ENCODE measurements at places on chromosomes 7 and 10.

- no peak for DNase-seq
- H3K4me3 ChIP-seq = no peak overlapping the region
- no peaks in the 10 kb centered on the region for H3K36me3 ChIP-seq
- no peaks in the 10 kb centered on the region for H3K27me3 ChIP-seq
- no peak overlapping the region for H3K27ac ChIP-seq
- H3K4me1 ChIP-seq = no peaks in the 10 kb centered on the region
These were observed 29.0 kb downstream of the STEAP1B start for GRCh38 chr7:22470981-22471380.

GRCh38 chr7:108360058-108360800, 96.0 kb downstream of the NRCAM start:
- DNase-seq = no peak
- no peak overlapping the region for H3K27ac ChIP-seq
- H3K27me3 ChIP-seq = no peaks in the 10 kb centered on the region
- no peak overlapping the region for H3K4me3 ChIP-seq

GRCh38 chr7:24843821-24844434, 86.7 kb upstream of the GSDME start:
- H3K27me3 ChIP-seq = no peaks in the 10 kb centered on the region
- H3K27ac ChIP-seq = no peak overlapping the region
- H3K4me3 ChIP-seq = no peak overlapping the region
- no peak for DNase-seq
- H3K36me3 ChIP-seq = peaks cover 20% of the 10 kb centered on the region

- no peaks in the 10 kb centered on the region for H3K27me3 ChIP-seq
- H3K36me3 ChIP-seq = no peaks in the 10 kb centered on the region
- H3K4me1 ChIP-seq = peaks cover 14% of the 10 kb centered on the region
These were observed 166.2 kb downstream of the FAM107B start for GRCh38 chr10:14608381-14609001.

- no peak overlapping the region for H3K27ac ChIP-seq
- H3K36me3 ChIP-seq = peaks cover 56% of the 10 kb centered on the region
- DNase-seq = no peak
- no peaks in the 10 kb centered on the region for H3K4me1 ChIP-seq
These were observed 74.1 kb downstream of the RALA start for GRCh38 chr7:39697483-39697882.

DNA sequence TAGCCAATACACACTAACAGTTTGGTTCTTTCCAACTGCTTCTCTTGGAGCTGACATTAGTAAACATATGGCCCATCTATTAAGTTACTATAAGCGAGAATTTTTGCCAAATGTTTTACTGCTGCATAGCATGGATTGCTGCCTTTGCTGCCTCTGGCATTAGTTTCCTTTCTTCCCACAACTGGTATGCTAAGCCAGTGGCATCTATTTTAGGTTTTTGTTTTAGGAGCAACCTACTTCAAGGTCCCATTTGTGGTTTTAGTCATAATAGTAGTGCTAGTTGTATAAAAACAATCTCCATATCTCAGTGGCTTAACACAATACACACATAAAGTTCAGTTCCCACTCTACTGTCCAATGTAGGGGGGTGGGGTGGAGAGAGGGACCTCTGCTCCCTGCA, 25.9 kb upstream of the PANK1 start:
- DNase-seq = no peak
- no peak overlapping the region for H3K4me3 ChIP-seq
- H3K27me3 ChIP-seq = peaks cover 17% of the 10 kb centered on the region
- H3K4me1 ChIP-seq = no peaks in the 10 kb centered on the region

- no peaks in the 10 kb centered on the region for H3K36me3 ChIP-seq
- DNase-seq = no peak
- peaks cover 33% of the 10 kb centered on the region for H3K27me3 ChIP-seq
- no peak overlapping the region for H3K27ac ChIP-seq
These were observed 20.4 kb upstream of the GOT1 start for GRCh38 chr10:99450624-99451498.

DNA sequence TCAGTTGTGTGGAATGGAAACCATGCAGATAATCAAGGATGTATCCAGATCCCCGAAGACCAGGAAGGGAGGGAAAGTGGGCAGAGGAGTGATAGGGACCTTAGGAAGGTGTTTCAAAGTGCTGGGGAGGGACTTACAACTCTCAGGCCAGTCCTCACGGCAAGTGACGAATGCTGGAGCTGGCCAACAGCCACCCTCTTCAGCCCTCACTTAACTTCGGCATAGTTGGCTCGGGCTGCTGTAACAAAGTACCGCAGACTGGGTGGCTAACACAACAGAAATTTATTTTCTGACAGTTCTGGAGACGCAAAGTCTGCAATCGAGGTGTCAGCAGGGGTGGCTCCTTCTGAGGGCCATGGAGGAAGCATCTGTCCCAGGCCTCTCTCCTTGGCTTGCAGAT, 265.9 kb upstream of the YAE1 start:
- no peaks in the 10 kb centered on the region for H3K27me3 ChIP-seq
- H3K27ac ChIP-seq = no peak overlapping the region
- no peaks in the 10 kb centered on the region for H3K4me1 ChIP-seq
- no peaks in the 10 kb centered on the region for H3K36me3 ChIP-seq
- H3K4me3 ChIP-seq = no peak overlapping the region

GRCh38 chr7:70098133-70098561, 499.9 kb downstream of the AUTS2 start:
- H3K36me3 ChIP-seq = no peaks in the 10 kb centered on the region
- H3K27ac ChIP-seq = no peak overlapping the region
- no peak for DNase-seq
- no peaks in the 10 kb centered on the region for H3K4me1 ChIP-seq
- no peak overlapping the region for H3K4me3 ChIP-seq
- no peaks in the 10 kb centered on the region for H3K27me3 ChIP-seq

GRCh38 chr7:120806669-120807068, 51.3 kb downstream of the TSPAN12 start:
- no peak overlapping the region for H3K27ac ChIP-seq
- no peaks in the 10 kb centered on the region for H3K36me3 ChIP-seq
- no peak overlapping the region for H3K4me3 ChIP-seq
- no peak for DNase-seq
- no peaks in the 10 kb centered on the region for H3K4me1 ChIP-seq
- peaks cover 2% of the 10 kb centered on the region for H3K27me3 ChIP-seq

DNA sequence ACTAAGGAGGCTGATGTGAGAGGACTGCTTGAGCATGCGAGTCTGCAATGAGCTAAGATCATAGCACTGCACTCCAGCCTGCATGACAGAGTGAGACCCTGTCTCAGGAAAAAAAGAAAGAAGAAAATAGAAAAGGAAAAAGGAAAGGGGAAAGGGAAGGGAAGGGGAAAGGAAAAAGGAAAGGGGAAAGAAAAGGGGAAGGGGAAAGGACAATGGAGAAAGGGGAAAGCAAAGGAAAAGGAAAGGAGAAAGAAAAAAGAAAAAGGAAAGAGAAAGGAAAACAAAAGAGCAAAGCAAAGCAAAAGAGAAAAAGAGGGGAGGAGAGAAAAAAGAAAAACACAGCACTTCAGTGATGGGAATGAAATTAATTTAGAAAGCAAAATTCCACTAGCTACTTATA, 179.3 kb downstream of the SRPK2 start:
- no peak for DNase-seq
- H3K27me3 ChIP-seq = no peaks in the 10 kb centered on the region
- H3K4me1 ChIP-seq = peaks cover 43% of the 10 kb centered on the region
- H3K4me3 ChIP-seq = peak overlapping the region; percentile 54

GRCh38 chr7:4845740-4846142, 16.1 kb downstream of the PAPOLB start:
- no peaks in the 10 kb centered on the region for H3K27me3 ChIP-seq
- peaks cover 3% of the 10 kb centered on the region for H3K4me1 ChIP-seq
- H3K4me3 ChIP-seq = no peak overlapping the region
- no peak for DNase-seq

- peaks cover 2% of the 10 kb centered on the region for H3K36me3 ChIP-seq
- H3K27ac ChIP-seq = peak overlapping the region; percentile 93
- H3K27me3 ChIP-seq = no peaks in the 10 kb centered on the region
- H3K4me3 ChIP-seq = peak overlapping the region; percentile 79
- H3K4me1 ChIP-seq = peaks cover 36% of the 10 kb centered on the region
- DNase-seq = peak; percentile 63
These were observed 540 bp downstream of the SNX13 start for GRCh38 chr7:17939606-17940301.

GRCh38 chr7:130180571-130181262, 24.5 kb downstream of the TMEM209 start:
- H3K4me3 ChIP-seq = no peak overlapping the region
- H3K36me3 ChIP-seq = peaks cover 58% of the 10 kb centered on the region
- no peaks in the 10 kb centered on the region for H3K4me1 ChIP-seq
- no peaks in the 10 kb centered on the region for H3K27me3 ChIP-seq

GRCh38 chr10:17222329-17222728, 5.7 kb upstream of the VIM start:
- no peak overlapping the region for H3K4me3 ChIP-seq
- DNase-seq = no peak
- H3K36me3 ChIP-seq = peaks cover 3% of the 10 kb centered on the region
- no peak overlapping the region for H3K27ac ChIP-seq
- no peaks in the 10 kb centered on the region for H3K27me3 ChIP-seq
- H3K4me1 ChIP-seq = peaks cover 19% of the 10 kb centered on the region

- H3K27me3 ChIP-seq = peaks cover 1% of the 10 kb centered on the region
- DNase-seq = no peak
- H3K4me1 ChIP-seq = no peaks in the 10 kb centered on the region
- H3K4me3 ChIP-seq = no peak overlapping the region
These were observed 57.7 kb upstream of the WNT16 start for GRCh38 chr7:121271098-121271497.

- DNase-seq = peak; percentile 53
- no peaks in the 10 kb centered on the region for H3K27me3 ChIP-seq
- H3K36me3 ChIP-seq = no peaks in the 10 kb centered on the region
- H3K27ac ChIP-seq = no peak overlapping the region
- H3K4me3 ChIP-seq = no peak overlapping the region
These were observed 208.3 kb downstream of the PPP1R3A start for GRCh38 chr7:113710310-113711096.

GRCh38 chr7:104980841-104981671, 32.9 kb upstream of the KMT2E start:
- peak overlapping the region; percentile 98 for H3K27ac ChIP-seq
- peak; percentile 74 for DNase-seq
- no peak overlapping the region for H3K4me3 ChIP-seq
- H3K36me3 ChIP-seq = no peaks in the 10 kb centered on the region
- peaks cover 29% of the 10 kb centered on the region for H3K4me1 ChIP-seq
- H3K27me3 ChIP-seq = no peaks in the 10 kb centered on the region
